ENCODE measurements at places on chromosomes 6 and 20.

DNA sequence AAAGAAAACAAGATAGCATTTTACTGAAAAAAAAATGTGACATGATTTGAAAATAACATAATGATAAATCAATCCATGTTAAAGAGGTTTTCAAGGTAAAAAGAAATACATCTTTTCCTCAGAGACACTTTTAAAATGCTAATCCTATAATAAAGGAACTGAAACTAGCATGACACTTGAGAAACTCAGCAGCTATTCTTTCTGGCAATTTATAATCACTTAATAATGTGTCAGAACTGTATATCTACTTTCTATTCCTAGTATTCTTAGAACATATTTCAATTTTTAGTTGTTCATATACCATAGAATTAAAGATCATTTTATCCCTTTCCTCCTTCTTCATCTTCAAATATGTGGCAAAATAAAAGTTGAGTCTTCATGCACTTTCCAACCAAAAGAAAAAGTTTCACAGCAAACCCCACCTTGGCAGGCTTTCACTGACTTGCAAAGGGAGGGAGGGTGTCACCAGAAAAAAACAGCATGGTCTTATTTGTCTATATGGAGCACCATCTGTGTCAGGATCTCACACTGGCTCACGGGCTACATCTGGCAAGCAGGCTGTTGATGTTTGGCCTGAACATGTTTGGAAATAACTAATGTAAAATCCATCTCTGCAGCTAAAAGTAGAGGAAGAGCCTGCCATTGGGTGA, 48.5 kb downstream of the FHL5 start:
- DNase-seq = no peak

DNA sequence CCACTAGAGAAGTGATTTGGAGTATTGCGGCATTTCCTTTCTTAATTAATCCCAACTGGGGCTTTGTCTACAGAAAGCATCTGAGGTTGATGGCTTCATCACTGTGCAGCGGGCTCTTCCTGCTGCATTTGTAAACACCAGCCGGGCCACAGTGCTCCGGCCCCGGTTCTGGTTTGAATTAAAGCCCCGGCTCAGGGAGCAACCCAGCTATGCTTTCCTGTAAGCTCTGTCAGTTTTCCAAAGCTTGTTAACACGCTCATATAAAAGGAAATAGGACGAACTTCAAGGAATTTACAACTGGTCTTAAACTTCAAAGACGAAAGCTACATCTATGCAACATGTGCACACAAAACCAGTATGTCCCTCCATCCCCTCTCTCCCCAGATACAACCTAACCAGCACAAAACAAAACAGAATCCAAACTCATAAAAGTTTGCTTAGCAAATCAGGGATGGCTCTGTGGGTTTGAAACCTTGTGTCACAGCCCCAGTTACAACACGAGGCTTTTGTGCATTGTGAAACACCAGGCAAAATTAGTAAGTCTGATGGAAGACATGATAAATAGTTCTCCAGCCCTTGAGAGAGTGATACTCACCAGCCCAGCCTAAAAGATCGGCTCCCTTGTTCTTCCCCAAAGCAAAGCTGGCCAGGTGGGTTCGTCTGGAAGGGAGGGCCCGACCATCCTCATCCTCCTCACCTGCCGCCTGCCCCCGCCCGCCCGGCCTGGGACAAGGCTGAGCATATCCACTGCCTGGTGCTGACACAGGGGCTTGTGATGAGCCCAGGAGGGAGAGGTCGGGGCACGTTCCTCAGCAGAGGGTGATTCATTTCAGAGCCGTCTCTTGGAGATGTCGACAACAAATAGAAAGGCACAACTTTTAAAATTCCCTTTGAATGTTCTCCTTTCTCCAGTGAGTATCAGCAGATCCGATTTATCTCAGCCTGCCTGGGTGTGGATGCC, 197.9 kb downstream of the TFAP2C start:
- DNase-seq = peak; percentile 16

DNA sequence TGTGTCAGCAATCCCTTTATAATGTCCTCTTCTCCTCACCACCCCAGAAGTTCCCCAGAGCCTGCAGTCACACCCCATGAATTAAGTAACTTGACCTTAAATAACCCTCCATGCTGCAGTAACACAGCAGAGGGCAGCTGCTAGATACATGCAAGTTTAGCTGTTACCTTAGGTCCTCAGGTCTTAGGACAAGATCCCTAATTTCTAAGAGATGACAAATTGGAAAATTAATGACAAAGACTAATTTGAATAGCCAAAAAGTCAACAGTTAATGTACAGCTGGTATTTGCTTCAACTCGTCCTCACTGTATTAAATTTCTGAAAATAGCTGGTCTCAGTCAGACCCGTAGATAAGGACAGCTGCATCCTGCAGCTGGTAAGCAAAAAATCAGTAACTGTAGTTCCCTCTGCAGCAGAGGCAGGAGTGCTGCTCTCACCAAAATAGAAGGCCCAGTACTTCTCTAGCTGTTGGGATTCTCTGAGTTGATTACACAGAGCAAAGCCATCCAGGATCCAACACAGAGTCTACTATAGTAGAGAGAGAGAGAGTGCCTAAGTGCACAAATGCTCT, 62.4 kb downstream of the TNFRSF21 start:
- DNase-seq = no peak

GRCh38 chr6:79231666-79232065, 2.8 kb downstream of the HMGN3 start:
- DNase-seq = no peak

DNA sequence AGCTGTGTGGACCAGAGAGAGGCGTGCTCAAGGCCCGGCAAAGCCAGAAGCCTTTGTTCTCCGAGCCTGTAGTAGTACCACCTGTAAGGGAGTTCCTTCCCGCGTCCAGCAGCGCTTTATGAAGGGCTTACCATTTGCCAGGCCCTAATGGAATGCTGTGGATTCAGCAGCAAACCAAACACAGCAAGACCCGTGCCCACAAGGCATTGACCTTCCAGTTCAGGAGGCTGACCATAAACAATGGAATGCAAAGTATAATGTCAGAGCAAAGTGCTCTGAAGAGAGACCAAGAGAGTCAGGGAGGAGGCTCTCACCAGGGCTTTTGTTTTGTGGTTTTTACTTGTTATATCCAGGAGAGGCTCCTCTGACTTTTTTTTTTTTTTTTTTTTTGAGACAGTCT, 209.8 kb downstream of the ZMYND8 start:
- no peak for DNase-seq

DNA sequence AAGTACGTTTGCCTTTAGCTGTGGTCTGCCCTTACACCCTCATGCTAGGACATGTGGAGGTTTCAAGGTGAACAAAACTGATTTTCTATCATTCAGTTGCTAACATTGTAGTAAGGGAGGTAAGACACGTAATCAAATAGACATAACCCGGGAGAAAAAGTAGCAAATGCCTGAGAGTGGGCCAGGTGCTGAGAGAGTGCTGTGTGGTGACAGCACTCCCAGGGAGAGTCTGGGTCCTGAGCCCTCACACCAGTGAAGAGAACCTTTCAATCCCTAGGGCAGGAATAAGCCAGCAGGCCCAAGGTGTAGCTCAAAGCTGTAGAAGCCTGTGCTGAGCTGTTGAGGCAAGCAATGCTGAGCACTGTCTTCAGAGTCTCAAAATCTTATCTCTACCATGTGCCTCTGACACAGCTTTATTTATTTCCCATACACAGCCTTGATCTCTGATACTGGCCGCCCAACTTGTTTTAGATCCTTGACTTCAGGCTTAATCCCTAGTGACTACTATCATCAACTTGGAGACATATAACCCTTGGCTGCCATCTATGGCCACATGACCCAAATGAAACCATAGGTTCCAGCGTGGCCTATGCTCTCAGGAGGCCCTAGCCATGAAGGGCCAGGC, 55.2 kb downstream of the TPD52L1 start:
- DNase-seq = no peak

- no peak for DNase-seq
Observed at GRCh38 chr6:169575821-169576220, 126.0 kb downstream of the WDR27 start.

DNA sequence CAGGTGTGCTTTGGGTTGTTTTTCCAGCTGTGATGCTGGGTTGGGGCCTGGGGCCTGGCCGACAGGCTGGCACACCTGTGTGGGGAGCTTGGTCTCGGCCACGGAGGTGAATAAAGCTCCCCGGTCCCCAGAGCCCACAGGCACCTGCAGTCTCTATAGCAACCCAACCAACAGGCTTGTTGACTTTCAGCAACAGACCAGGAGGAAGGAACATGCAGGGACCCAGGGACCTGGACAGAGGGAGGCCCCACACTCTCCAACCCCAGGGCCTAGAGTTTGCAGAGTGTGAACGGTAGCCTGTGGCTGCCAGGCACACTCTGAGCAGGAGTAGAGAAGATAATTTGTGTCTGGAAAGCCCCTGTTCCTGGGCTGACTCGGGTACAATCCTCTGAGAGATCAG, 14.6 kb upstream of the SYNJ2 start:
- DNase-seq = no peak

DNA sequence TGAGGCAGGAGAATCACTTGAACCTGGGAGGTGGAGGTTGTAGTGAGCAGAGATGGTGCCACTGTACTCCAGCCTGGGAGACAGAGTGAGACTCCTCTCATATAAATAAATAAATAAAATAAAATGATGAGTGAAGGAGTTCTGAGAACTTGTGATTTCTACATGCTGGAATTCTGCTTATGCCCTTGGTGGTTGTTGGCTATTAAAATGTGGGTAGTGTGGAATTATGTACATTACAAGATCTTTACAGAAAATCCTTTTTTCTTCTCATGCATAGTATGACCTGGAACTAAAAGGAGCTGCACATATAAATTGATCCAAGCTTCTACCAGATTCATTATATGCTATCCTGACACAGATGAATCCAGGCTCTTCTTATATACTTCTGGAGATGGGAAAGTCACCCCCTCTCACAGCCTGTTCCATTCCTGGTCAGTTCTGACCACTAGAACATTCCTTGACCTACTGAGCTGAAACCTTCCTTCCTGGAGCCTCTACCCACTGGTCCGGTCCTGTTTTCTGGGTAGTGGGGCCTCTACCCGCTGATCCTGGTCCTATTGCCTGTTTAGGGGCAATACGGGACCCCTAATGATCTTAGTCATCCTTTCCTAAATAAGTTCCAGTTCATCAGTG, 37.7 kb upstream of the TAF8 start:
- no peak for DNase-seq

DNA sequence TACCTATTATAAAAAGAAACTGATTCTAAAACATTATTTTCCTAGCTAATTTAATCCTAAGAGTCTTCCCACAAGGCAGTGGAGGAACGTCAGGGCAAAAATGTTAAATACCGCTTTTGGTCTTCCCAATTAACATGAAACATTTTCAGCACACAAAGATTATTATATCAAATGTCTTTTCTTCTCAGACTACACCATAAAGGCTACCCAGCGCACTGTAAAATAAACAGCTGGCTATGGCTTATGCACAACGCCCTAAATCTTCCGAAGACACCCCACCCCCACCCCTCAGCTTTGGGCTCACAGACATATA, 1.0 kb downstream of the NUDT3 start:
- no peak for DNase-seq

- no peak for DNase-seq
Observed at GRCh38 chr6:114997813-114998292, 655.0 kb upstream of the HS3ST5 start.

DNA sequence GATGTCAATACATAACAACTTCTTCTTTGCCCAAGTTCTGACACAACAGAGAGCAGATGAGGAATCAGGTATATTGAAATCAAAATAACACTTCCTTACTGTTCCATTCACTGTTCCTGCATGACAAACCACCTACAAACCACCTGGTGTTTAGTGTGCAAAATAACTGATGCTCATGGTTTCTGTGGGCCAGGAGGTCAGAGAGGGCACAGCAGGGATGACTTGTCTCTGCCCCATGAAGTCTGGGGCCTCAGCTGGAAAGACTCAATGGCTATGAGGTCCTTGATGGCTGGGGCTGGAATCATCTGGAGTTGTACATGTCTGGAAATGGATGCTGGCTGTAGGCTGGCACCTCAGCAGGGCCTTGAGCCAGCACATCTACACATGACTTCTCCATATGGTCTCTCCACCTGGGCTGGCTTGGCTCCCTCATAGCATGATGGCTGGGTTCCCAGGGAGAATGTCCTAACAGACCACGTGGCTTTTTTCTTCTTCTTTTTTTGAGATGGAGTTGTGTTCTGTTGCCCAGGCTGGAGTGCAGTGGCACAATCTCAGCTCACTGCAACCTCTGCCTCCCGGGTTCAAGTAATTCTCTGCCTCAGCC, 7.4 kb upstream of the COX4I2 start:
- no peak for DNase-seq

GRCh38 chr6:13568970-13569369, 5.4 kb upstream of the SIRT5 start:
- DNase-seq = no peak

DNA sequence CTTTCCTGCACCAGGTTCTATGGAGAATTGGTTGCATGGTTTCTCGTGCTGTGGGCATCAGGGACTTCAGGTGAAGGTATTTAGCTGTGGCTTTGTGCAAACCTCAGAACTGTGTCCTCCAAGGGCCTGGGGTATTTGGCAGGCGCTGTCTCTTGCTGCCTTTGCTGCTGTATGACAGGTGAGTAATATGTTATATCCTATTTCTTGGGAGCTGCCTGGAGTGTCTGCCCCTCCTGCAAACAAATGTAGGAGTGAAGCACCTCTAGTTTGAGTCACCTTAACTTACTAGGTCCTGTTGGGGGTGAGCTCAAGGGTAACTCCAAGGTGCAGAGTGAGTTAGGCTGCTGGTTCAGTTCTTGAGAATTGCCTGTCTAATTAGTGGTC, 177.7 kb upstream of the RNF24 start:
- no peak for DNase-seq

- no peak for DNase-seq
Observed at GRCh38 chr20:62132421-62132820, 10.1 kb downstream of the LSM14B start.

DNA sequence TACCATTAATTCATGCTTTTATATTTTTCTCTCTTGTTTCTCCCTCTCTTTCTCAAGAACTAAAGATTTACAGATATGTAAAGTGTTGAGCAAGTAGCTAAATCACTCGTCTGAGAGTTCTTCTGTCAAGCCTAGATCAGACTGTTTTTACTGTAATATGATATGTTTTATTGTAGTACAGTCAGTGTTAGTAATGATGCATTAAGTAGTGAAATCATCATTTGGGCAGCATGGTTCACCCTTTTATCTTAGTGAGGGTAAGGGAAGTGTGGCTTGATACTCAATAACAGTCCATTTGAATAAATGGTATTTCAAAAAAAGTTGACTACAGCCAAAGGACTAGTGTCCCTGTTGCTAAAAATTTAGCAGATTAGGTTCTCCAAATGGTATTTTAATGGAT, 9.2 kb downstream of the CYB5R4 start:
- DNase-seq = no peak

- no peak for DNase-seq
Observed at GRCh38 chr20:11738852-11739251, 178.8 kb upstream of the BTBD3 start.

- no peak for DNase-seq
Observed at GRCh38 chr20:20765696-20766365, 53.4 kb upstream of the RALGAPA2 start.

GRCh38 chr6:161798844-161799394, 525.1 kb upstream of the AGPAT4 start:
- no peak for DNase-seq

Measured in A549 (cell line).